ENCODE measurements at places on chromosomes 7 and 10. TPM values are rescaled to one million over a fixed set of nuclear protein-coding genes. Genes with fewer than 3 reads are reported as not detected.

Gene MYO3A
- not detected for total RNA-seq

DNA sequence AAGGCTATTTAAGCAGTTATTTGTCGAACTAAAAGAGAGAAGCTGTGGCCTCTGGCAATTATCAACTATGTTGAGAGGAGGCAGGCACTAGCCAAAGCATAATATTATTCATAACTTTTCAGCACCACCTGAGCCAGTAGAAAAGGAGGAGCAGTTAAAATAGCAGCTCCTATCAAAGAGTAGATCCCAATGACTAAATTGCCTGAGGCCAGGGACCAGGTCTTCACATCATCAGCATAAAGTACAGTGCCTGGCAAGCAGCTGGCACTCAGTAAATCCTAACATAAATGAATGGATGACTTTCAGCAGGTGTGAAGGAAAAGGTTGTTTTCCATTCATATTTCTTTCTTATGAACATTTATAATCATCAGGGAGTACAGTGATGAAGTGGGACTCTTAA lies 309.0 kb upstream of the IMMP2L start:
- DNase-seq, result no peak

GRCh38 chr10:70348228-70348850 lies 34.1 kb downstream of the LRRC20 start:
- DNase-seq, result peak; percentile 75

Gene JAZF1
- 4.2 TPM for total RNA-seq

- DNase-seq, result no peak
Observed at GRCh38 chr7:138316421-138317043, 143.5 kb upstream of the TRIM24 start.

GRCh38 chr7:13144673-13145072 lies 457.2 kb downstream of the ARL4A start:
- DNase-seq, result no peak

GRCh38 chr10:103949728-103950127 lies 17.2 kb upstream of the SLK start:
- peak; percentile 47 for DNase-seq

DNA sequence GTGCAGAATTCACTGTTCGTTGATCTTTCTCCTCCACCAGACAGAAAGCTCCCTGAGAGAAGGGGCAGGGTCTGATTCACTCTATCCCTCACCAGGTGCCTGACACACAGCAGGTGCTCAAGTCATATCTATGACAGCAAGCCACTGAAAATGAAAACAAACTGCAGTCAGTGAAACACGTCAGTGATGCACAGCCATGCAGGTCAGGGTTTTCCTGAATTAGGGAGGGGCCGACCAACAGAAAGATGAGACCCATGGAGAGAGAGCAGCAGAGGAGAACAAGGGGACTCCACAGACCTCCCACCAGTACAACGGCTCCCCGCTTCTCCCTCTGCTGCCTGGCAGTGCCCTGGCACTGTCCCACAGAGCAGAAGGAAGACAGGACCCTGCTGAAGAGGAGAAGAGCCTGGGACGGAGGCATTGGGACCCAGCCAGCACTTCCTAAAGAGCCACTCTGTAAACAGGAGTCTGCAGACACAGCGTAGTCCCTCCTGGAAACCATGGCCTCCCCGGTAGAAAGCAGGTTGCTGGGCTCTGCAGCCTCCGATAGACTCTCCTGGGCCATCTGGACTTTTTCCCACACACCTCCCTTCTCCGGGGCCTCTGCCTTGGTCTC lies 50.3 kb downstream of the FAM53B start:
- no peak for DNase-seq

- DNase-seq, result no peak
Observed at GRCh38 chr10:35598379-35598778, 6.8 kb upstream of the GJD4 start.

DNA sequence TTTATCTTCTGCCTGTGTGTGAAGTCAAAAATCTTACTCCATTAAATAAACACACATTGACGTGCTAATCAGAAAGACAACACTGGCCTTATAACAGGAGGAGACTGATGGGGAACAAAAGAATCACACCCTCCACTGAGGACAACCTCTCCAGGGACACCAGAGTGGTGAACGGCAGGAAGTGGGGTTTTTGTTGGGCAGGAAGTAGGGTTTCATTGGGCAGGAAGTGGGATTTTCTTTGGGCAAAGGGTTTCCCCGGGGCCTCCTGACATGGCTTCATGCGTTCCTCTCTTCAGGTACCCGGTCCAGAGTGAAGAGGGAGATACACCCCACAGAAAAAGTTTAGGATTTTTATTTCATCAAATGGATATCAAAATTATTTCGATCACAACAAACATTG lies 30.6 kb downstream of the ADARB2 start:
- no peak for DNase-seq

DNA sequence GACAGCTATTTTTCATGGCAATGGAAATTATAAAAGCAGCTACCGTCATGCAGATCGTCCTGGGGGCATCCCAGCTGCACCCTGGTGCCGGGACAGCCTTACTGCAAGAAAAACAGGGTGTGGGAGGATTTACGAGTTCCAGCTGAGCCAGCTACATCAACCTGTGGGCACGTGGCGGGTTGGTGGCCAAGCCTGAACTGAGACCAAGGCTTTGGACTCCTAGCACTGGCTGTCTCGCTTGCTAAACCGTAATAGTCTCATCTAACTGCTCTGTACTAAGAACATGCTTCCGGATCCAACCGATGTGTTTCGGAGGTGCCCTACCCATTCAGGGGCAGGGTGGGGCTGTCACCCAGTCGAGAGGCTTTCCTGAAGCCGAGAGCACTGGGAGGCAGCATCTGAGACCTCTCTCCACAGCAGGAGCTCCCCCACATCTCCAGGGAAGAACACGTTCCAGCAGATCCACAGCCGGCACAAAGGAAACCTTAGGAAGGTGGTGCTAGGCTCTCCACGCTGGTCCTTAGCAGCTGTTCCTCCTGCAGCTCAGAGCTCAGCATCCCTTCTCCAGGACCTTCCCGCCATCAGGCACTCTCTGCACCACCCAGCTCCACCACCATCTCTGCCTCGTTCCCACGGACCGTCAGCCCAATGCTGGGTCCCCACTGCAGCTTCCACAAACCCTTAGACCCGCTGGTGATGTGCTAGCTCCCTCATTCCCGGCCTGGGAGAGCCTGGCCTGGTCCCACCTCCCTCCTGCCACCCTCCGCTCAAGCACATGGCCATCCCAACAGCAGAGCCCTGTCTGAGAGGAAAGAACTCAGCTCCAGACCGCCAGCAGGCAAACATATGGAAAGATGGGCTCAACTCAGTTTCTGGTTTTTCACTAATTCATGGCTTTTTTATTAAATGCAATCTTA lies 158.5 kb downstream of the PTPRN2 start:
- no peak for DNase-seq
